M059J (cell line): ENCODE measurements at places on chromosomes 2 and 18. TPM values are rescaled to one million over a fixed set of nuclear protein-coding genes. Genes with fewer than 3 reads are reported as not detected.

The UGT1A4 gene
- total RNA-seq = not detected in 2 replicates

The C18orf32 gene
- total RNA-seq = 79.0 and 115 TPM in 2 replicates

The EPAS1 gene
- total RNA-seq = 22.0 and 23.7 TPM in 2 replicates

- no peak for DNase-seq
Observed at GRCh38 chr2:126909781-126910180, 11.1 kb downstream of the TEX51 start.

- no peak for DNase-seq
Observed at GRCh38 chr2:200695191-200695590, 109.4 kb downstream of the AOX1 start.

GRCh38 chr2:167626301-167626700 lies 621.1 kb downstream of the STK39 start:
- no peak for DNase-seq

DNA sequence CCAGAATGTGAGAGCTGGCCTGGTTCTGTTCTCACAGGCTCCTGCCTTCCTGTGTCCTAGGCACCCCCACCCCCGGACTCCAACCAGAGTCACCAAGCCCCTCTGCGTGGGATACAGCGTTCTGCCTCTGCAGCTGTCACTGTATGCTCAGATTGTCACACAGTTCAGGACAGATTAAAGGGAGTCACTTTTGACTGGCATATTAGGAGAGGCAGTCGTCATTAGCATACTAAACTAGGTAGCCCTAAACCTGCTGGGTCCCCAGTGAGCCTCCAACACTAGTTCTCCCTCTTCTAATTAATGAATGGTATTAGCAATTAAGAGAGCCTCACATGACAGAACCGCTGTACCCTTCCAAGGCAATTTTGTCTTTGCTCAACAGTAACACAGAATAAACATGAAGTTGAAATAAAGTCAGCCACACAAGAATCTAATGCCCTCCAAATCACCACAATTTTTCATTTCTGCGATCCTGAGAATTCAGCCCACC lies 340.2 kb downstream of the CMPK2 start:
- DNase-seq = no peak

- no peak for DNase-seq
Observed at GRCh38 chr18:11581286-11581685, 28.1 kb upstream of the SLC35G4 start.

DNA sequence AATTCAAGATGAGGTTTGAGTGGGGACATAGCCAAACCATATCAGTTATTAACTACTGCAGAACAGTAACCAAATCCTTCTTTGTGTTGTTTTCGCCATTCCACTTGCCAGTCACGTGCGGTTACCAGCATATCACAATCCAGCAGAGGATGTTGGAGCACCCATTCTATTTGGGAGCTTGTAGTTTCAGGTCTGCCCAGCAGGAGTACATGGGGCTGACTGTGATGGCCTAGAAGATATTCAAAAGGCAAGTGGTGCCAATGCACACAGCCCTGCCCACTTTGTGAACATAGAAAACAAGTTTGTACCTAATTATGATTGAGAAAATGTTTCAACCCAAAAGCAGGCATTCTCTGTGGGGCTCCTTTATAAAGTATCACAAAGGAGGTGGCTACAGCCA lies 57.0 kb downstream of the ZNF519 start:
- no peak for DNase-seq

DNA sequence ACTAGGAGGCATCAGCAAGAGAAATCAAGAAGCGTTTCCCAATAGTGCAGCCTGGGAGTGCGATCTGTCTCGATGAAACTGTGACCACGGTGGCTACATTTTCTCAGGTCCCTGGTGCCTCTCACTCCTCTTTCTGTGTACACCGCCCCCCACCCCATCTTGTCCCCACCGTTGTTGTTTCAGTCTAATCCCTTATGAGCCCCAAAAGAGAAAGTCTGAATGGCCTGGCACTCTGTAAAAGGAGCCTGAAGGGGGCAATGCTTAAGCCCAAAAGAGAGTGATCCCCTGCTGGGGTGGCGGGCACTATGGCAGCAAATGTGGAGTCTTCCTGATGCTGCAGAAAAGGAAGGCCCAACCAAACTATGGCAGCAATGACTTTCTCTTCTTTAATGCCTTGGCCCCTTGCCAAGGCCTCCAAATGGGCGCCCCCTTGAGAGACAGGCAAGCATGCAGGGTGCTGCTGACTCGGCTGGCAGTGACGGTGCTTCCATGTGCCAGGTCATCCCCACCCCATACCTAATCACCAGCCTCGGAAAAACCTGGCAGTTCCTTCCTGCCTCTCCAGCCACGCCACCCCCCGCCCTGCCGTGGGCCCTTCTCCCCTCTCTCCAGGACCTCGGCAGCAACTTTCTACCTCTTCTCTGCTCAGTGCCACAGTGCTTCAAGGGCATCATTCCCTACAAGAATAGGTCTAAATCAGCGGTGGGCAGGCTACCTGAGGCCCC lies 123.0 kb downstream of the CYP26B1 start:
- DNase-seq = no peak

DNA sequence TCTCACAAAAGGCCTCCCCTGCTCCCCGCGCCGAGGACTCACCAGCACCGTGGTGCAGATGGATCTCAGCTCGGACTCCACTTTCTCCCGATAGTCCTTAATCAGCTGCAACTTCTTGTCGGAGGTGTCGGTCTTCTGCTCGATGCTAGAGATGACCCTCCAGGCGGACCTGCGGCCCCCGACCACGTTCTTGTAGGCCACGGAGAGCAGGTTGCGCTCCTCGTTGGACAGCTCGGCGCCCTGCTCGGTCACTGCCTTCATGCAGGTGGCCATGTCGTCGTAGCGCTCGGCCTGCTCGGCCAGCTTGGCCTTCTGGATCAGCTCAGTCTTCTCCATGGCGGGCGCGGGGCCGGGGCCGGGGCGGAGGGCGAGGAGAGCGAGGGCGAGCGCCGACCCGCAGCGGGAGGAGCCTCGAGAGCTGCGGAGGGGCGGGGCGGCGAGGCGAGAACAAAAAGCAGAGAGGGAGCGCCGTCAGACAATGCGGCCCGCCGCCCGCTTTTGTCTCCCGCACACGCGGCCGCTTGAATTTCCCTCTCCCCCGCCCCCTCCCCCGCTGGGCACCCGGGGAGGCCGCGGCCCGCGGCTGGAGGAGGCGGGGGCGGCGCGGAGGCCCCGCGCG lies 571 bp downstream of the YWHAQ start:
- peak; percentile 65 for DNase-seq

DNA sequence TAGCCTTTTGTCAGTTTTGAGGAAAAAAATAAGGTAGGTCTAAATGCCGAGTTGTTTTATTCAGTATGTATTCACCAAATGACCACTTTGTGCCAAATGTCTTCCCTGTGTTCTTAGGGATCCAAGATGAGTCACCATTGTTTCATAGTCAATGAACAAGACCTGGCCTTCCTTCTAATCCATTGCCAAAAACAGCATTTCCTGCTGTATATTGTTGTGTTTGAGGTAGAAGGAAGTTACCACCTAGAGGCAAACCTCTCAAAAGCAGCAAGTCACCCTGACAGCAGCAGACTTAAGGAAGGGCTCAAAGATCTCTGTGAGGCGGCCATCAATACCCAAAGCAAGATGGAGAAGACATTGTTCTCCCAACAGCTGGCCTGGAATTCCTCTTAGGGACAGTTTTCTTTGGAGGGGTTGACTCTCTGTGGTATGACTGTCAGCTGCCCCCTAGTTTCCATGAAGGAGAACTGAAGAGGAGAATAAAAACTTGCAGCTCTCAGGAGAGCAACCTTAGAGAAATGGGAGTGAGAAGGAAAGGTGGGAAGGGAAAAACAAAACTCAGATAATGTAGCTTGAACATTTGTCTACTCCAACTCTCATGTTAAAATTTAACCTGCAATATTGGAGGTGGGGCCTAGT lies 328.3 kb downstream of the LRATD1 start:
- DNase-seq = peak; percentile 18

DNA sequence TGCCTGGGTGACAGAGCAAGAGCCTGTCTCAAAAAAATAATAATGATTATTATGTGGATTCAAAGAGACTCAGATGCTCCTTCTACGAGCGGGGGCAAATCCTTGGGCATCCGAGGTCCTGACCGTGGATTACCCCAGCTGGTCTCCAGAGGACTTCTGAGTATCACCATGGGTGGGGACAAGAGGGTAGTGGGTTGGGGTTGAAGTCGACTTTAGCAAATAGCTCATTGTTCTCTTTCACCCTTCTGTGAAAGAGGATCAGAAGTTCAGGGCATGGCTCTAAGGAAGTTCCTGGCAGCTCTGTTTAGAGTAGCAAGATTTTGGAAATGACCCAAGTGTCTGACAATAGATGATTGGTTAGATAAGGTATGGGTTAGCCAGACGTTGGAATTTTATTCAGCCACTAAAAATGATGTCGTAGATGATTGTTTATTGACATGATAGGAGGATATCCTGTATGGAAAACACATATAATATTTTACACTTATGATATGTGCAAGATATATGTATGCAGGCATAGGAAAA lies 59.0 kb upstream of the SPRED2 start:
- DNase-seq = peak; percentile 73

- DNase-seq = no peak
Observed at GRCh38 chr18:50662177-50662576, 102.3 kb downstream of the MAPK4 start.

DNA sequence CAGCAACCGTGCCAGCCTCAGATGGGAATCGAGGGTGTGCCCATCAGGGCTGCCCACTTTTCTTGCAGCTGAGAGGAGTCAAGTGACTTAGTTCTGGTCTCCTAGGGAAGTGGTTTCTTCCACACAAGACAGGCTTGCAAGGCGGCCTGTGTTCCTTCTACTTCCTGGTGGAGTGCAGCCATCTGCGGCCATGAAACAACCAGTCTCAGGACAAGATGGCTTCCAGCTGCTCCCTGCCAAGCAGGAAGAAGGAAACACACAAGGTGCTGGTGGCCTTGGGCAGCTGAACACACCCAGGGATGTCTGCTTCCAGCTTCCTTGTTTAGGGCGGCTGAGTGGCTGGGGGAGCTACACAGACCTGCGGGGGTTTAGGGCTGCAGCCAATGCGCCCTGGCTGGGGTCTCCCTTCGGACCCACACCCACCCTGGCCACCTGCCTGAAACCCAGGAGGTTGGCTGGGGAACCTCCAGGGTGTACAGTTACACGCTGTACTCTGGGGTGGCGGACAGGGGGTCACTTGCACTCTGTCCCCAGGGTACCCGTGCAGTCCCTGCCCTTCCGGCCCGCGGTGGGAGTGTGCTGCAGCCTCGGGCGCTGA lies 34.7 kb downstream of the PTPN18 start:
- no peak for DNase-seq

- no peak for DNase-seq
Observed at GRCh38 chr18:24043403-24043802, 28.8 kb downstream of the TTC39C start.

- no peak for DNase-seq
Observed at GRCh38 chr2:145593280-145593679, 1073.4 kb upstream of the ZEB2 start.

- no peak for DNase-seq
Observed at GRCh38 chr18:77407733-77408132, 158.1 kb downstream of the GALR1 start.

DNA sequence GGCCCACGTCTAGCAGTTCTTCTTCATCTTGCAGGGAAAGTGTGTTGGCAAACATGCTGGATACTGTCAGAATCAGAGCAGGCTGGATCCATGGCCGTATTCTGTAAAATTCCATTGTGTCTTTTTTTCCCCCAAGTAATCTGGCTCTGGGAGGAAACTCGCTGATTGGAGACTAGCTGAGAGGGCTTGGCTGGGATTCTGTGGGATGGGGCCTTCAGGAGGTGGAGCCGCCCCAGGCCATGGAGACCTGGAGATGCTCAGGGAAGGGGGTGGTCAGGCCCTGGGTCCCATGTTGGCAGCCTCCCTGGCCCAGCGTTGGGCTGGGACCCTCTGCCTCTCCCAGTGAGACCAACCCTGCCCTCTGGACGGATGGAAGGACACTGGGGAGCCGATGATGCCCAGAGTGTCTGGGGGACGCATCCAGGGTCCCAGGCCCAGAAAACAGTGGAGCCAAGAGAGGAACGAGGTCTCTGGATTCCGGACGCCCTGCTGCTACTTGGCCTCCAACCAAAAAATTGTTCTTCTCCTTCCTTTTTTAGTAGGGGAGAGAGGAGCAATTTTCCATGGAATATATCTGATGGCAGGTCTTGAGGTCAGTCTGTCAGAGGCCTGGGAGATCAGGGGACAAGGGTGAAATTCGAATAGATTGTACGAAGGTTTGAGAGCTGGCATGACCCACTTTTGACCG lies 114.5 kb downstream of the AGAP1 start:
- DNase-seq = no peak
